Stimulated activated CD4-positive, alpha-beta T cell treated with anti-CD3 and anti-CD28 coated beads, Interleukin-2, amount 100 ng/mL, for 48 hours (primary cell): ENCODE measurements at places on chromosomes 4 and X.

DNA sequence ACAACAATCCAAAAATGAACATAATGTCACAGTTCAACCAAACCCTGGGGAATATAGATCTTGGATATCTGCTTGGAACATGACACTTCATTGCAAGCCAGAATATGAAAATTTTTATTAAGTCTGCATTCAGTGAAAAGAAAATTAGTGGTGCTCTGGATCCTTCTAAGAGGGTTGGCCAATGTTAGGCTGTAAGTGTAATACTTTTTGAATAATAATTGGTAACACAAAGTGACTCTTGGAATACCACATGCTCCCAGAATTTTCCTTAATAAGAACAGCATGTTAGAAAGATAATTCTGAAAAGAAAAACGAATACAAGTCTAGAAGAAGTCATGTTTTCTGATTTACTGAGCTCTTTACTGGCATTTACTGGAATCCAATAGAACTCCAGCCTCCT, 175.8 kb downstream of the RASL11B start:
- no peak for DNase-seq

- no peak for DNase-seq
Observed at GRCh38 chr4:95220205-95221175, 328.3 kb downstream of the UNC5C start.

- no peak for DNase-seq
Observed at GRCh38 chrX:125395626-125396025, 76.0 kb downstream of the TEX13C start.

DNA sequence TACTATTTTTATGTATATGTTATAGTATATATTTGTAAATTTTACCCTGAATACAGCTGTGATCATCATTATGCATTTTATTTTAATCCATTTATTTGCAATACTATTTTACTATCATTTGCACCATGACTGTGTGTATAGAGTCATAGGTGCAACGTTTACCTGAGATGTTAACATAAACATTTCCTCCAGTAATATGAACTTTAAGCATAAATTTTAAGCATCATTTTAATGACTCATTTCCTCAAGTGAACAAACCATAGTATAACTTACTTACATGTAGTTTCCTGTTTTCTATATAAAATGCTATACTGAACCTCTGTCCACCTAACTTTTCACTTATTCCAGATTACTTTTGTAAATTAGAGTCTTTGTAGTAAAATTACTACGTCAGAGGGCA, 92.8 kb downstream of the NFKB1 start:
- DNase-seq, result no peak

DNA sequence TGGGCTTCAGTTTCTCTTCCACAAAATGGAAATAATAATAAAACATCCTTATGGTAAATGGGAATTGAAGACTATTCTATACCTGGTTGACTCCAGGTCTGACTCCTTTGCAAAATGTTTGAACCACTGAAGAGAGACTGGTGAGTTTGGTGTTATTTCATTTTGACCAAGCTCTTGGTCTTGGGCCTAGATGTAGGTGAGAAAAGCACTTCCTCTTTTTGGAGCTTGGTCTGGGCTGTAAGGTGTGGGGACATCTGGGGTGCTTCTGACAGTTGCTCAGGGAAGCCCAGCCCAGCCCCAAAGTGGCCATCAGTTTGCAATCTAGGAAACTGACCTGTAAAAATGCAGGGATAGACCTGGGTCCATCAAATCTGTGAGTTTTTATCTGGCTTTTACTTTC, 26.8 kb upstream of the SOD3 start:
- no peak for DNase-seq

GRCh38 chr4:27149541-27150212, 289.0 kb downstream of the STIM2 start:
- DNase-seq, result no peak

- DNase-seq, result no peak
Observed at GRCh38 chr4:613126-613525, 12.2 kb upstream of the PDE6B start.

DNA sequence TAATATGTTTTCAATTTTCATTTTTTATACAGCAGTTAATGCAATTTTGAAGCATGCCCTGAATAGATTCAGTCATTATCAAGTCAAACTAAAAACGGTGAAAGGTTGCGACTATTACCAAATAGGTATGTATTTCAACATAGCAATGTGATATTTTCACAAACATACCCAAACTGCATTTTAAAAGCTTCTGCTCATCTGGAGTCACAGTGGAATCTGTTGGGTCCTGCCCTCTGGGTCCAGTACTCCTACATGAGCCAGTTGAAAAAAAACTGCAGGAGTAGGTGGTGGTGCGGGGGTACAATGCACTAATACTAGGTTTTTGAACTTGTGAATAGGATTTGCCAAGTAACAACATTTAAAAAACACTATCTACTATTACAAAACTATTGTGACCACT, 938 bp downstream of the GPR34 start:
- no peak for DNase-seq

DNA sequence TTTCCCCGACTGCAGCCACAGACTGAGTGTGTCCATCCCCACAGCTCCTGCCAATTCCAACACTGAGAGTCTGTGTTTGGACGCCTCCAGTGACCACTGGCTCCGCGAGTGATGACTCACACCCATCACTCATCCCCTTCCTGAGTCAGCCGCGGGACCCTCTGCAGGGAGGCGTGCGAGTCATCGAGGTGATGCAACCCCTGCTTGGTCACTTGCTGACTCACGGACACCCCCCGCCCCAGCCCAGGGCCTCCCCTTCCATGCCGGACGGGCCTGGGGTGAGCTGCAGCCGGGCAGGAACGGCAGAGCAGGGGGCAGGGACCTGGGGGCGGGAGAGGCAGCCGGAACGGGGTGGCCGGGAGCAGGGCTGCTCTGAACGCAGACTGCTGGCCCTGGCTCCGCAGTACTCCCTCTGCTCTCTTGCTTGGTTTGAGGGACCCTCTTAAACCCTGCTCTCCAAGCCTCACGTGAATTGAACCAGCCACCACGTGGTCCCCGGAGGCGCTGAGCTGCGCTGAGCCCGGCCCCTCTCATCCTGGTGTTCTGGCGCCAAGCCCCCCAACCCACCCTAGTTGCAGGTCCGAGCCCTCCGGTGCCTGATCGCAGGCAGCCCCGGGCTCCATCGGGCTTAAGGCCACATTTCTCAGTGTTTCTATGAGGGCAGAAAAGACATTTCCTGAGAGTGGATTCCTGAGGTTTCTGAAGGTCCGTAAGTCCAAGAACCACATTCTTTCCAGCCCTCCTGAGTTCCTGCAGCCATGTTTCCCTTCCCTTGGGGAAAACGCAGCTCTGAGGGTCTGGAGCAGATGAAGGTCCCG, 32.4 kb downstream of the FGFRL1 start:
- DNase-seq, result no peak

GRCh38 chrX:1239681-1240142, 27.3 kb upstream of the CRLF2 start:
- DNase-seq, result no peak

- DNase-seq, result no peak
Observed at GRCh38 chr4:54742636-54743399, 85.1 kb downstream of the KIT start.

GRCh38 chr4:140630246-140630645, 61.5 kb upstream of the UCP1 start:
- DNase-seq, result no peak

DNA sequence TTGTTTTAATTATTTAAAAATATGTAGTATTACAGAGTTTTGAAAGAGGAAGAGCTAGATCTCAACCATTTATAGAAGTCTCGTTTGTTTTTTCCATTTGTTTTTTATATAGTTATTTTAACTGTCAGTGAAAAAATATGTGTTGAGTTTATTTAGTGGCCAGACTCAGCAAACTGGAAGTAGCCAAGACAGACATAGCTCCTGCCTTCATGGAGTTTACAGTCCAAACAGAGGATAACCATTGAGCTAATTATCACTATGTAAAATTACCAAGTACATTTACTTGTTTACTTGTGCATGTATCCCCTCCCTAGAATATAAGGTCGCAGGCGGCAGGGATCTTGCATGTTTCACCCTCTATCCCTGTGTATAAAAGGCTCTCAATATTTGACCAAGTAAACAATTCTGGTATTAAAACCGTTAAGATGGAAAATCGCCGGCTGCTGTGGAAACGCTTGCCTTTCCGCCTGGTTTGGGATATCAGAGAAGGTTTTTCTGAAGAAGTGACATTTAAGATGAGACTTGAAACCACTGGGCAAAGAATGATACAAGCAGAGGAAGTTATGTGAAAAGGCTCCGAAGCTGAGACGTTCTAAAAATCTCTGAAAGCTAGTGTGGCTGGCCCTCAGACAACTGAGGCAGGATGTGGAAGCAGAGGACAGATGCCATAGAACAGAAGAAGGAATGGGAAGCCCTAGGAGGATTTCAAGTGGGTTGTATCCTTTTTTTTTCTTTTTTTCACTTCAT, 1.3 kb upstream of the CCNI start:
- peak; percentile 7 for DNase-seq

- DNase-seq, result no peak
Observed at GRCh38 chrX:45778616-45779015, 577.9 kb upstream of the DIPK2B start.

- DNase-seq, result peak; percentile 24
Observed at GRCh38 chrX:41384051-41384705, 50.2 kb downstream of the DDX3X start.

- DNase-seq, result no peak
Observed at GRCh38 chr4:140753329-140753728, 2.9 kb downstream of the TBC1D9 start.

GRCh38 chr4:132195176-132195575, 953.9 kb upstream of the PCDH10 start:
- DNase-seq, result no peak

- DNase-seq, result no peak
Observed at GRCh38 chr4:104693601-104694201, 199.0 kb upstream of the CXXC4 start.

DNA sequence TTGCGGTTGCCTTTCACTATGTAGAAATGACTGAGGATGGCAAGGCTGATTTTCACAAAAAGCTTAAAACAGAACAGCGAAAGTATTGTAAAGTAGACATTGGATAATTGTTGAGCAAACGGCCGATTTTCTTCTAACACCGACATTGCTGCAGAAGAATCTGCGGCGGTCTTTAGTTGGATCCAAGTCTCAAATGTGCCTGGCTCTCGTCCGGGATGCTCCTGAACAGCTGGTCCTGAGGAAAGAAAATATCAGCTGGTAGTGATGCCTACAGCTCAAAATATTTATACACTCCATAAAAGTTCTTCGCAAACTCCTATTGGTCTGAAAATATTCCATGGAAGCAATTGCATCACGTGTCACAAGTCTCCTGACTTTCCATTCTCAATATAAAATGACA, at the start of gene ASB5:
Gene ASB5, minus strand, starts transcription at position 260 of the 400 bp plus-strand sequence. Its CDS starts 114 bp downstream, at position 146.
- no peak for DNase-seq

GRCh38 chr4:54484383-54484782, 173.4 kb upstream of the KIT start:
- no peak for DNase-seq

- no peak for DNase-seq
Observed at GRCh38 chr4:67694662-67695061, 6.3 kb downstream of the UBA6 start.

DNA sequence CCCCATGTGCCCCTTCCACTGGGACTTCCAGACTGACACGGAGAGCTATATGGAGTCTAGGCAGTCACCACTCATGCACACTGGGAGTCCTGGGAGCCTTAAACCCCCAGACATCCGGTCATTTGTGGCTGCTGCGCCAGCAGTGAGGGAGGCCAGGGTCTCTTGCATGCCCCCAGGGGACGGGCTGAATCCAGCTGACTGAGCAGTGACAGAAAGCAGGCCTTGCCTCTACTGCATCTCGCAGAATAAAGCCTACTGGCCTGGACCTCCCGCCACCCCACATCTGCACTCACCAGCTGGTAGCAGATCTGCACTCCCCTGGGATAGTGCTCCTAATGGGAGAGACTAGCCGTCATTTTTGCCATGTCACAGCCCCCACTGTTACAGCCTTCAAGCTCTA, 1234.2 kb downstream of the FAM133A start:
- DNase-seq, result no peak

- no peak for DNase-seq
Observed at GRCh38 chr4:48178931-48179330, 44.9 kb upstream of the TXK start.

- DNase-seq, result no peak
Observed at GRCh38 chr4:7168106-7168505, 24.2 kb upstream of the SORCS2 start.

DNA sequence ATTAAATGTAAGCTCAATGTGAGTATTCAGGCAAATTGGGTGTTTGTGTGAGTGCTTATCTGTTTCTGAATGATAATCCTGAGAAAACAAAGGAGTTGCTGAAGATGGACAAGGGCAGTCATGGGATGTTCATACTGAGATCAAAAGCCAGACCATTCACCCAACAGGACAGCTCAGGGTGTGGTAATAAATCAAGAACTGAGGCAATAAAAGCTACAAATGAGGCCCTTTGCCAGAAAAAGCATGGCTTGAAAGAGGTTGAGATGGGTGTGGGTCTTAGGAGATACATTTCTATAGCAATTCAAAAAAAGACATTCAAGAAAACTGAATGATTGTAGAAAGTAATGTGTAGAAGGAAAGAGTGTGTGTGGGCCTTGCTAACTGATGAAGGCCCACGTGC, 425.8 kb upstream of the BOD1L1 start:
- no peak for DNase-seq

DNA sequence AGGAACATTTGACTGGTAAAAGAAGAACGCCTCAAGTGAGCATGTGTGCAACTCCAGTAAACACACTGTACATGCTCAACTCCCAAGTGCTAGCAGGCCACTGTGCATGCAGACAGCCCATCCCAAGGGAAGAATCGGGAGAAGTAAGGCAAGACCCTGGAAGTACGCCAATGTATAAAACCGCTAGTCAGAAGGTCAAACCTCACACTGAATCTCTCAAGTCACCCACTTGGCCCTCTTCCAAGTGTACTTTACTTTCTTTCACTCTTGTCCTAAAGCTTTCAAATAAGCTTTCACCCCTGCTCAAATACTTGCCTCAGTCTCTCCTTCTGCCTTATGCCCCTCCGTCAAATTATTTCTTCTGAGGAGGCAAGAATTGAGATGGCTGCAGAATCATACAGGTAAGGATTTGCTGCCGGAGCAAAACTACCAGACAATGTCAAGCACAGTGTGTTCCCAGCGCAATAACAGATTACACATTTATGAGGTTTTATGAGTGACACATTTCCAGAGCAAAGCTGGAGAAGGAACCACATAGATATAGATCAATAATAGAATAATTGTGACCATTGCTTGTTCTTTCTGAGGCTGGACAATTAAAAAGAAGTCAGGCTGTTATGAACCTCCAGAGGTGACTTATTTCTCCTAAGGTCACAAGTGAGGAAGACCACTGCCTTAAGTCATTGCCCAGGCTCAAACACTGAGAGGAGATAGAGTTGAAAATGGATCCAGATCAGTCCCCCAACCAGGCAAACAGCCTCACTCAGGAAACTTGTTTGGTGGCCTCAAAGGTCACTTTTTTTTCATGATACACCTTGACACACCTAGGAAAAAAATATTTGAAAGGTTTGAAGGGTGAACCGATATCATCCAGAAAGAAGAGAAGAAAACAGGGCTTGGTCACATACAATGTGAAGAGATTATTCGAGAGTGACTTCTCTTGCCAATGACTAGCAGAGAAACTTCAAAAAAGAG, 26.3 kb downstream of the CXCL1 start:
- no peak for DNase-seq

- DNase-seq, result no peak
Observed at GRCh38 chr4:1539859-1540600, 133.8 kb upstream of the NKX1-1 start.

- DNase-seq, result no peak
Observed at GRCh38 chr4:155388162-155388561, 11.4 kb upstream of the MAP9 start.

- no peak for DNase-seq
Observed at GRCh38 chr4:125392694-125393093, 77.9 kb downstream of the FAT4 start.
